ENCODE measurements at places on chromosomes 4 and X.

DNA sequence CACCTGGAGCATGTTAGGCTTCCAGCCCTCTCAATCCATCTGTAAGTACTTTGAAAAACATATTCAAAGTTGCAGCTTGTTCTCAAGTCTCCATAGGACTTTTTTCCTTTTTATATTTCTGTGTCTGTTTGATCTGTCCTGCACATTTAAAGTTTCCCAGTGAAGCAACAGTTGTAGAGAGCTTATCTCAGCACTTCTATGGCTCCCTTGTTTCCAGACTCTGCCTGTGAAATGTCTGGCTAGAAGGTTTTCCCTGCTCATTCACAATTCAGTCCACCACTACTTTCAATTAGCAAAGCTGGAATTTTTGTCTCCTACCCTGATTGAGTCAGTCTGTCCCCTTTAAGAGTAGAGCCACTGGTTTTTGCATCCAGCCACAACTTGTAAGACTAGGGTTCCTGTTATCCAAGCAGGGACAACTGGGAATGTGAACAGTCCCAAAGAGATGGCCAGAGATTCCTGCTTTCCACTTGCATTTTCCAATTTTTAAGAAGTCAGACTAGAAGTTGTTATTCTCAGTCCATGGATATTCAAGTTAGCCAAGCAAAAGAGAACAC is 116.1 kb downstream of the GASK1B start:
- DNase-seq: no peak

DNA sequence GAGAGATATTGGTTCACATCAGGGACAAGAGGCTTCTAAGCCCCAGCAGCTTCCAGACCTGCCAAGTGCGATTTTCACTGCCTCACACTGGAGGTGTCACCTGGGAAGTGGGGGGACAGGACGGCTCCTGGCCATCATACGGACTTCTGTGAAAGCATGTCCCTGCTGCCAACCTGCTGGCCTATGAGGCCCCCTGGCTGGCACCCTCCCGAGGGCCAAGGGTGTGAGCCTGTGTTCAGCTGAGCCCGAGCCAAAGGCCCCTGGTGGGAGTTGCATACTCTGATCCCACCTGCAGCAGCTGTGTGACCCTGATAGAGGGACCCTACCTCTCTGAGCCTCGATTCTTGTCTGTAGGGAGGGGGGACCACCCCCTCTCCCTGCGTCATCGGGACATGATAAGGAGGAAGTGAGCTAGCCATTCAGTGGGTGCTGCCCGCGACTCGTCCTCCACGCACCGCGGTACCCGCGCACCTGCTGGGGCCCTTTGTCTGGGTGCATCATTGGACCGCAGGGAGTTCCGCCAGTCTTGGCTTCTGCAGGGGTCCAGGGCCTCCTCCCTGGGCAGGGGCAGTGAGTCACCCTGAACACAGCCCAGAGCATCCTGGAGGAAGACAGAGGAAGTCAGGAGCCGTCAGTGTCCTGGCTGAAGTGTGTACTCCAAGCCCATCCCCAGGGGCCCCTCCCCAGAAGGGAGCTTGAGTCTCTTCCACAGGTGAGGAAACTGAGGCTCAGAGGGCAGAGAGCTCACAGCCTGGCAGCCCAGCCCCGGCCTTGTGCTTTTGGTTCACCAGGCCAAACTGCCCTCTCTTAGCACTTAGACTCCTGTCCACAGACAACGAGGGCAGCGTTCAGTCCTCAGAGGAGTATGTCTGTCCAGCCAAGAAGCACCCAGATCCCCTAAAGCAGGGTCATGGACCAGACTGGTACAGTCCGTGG is 24.1 kb downstream of the C4orf50 start:
- DNase-seq: no peak

GRCh38 chr4:147247579-147247978 is 233.3 kb upstream of the EDNRA start:
- DNase-seq: no peak

DNA sequence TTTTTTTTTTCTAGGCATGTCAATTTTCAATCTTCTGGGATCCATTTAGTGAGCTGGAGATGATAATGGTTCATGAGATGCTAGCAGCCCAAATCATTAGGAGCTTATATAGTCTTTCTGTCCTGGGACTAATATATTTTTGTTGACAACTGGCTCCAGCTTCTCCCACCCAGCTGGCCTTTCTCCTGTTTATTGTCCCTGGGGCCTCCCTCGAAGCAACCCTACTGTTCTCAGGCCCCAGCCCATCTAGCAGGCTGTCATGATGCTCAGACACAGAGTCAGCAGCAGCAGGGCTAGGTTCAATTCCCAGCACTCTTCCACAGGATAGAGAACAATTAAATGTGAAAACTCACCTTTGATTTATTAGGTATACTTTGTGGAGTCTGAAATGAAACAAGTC is 127.6 kb upstream of the MID1 start:
- no peak for DNase-seq

- DNase-seq: no peak
These were observed 102.4 kb upstream of the ZDHHC15 start for GRCh38 chrX:75625232-75625631.

- no peak for DNase-seq
These were observed 117.6 kb upstream of the GPR101 start for GRCh38 chrX:137151403-137151802.

DNA sequence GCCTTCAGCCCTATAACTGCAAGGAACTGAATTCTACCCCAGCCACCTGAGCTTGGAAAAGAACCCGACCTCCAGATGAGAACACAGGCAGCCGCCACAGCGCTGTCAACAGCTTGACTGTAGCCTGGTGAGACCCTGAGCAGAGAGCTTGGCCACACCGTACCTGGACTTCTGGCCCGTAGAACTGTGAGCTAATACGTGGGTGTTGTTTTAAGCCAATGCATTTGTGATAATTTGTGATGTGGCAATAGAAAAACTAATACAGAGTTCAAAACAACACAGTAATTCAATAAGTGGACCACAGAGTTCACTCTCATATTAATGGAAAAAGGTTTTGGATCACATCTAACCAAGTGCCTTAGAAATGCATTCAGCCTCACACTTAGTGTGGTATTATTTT is 96.6 kb upstream of the TBL1X start:
- no peak for DNase-seq

DNA sequence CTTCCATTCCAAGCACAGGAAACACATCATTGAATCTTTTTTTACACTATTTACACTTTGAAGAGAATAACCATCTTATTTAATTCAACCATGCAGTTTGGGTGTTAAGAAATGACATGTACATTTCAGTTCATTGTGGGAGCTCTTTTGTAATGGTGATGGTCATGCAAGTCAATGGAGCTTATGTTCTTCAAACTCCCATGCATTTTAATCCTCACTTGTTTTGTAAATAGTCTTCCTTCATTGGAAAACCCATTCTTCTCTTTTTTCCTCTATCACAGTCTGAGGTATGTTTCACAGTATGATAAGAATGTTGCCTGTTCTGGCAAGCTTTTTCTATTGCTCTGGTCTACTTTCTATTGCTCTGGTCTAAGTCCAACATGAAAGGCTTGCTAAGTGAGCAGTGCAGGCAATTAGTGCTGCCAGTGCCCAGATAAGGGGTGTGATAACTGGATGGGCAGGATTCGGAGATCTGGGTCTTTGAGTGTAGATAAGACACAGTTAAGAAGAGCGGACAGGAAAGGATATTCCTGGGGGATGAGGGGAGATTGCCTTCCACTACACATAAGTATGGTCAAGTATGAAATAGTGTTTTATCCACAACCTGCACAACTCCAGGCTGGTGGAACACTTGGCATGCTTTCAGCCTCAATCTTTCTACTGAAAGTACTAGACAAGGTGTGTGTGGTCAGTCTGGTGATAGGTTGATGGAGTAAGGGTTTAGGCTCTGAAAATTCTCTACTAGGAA is 17.1 kb downstream of the AFP start:
- no peak for DNase-seq

DNA sequence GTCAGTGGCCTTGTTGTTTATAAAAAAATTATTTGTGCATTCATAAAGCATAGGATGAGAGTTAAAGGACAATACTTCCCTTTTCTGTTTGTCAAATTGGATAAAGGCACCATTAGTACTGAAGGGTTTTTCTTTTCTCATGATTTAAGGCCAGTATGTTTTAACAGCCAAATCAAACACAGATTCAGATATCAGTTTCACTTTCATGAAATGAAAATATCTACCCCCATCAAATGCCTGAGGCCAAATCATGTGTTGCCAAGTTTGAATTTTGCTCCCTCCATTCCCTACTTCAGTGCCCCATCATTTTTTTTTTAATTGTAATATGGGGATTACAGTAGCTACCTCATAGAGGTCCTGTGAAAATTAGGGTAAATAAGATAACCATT is 745.9 kb downstream of the RPA4 start:
- no peak for DNase-seq

- DNase-seq: no peak
These were observed 193.2 kb upstream of the LEF1 start for GRCh38 chr4:108361886-108362285.

GRCh38 chr4:186666750-186667149 is 56.9 kb downstream of the FAT1 start:
- DNase-seq: no peak

DNA sequence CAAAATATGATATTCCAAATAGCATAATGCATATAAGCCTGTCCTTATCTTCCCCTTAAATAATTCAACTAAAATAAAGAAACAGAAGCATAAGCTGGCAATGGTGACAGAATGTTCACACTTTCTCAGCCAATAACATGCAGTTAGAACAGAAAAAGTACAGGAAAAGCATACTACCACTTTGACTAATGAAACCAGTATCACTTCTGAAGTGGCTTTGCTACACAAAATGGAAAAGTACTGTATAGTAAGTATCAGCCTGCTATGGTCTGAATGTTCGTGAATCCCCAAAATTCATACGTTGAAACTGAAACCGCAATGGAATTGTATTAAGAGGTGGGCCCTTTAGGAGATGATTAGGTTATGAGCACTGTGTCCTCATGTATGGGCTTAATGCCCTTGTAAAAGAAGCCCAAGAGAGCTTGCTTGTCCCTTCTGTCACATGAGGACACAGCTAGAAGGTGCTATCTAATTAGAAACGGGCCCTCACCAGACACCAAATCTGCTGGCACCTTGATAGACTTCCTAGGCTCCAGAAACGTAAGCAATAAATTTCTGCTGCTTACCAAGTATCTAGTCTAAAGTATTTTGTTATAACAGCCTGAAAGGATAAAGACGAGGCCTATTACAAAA is 102.6 kb downstream of the PRDM5 start:
- DNase-seq: no peak

- no peak for DNase-seq
These were observed 15.3 kb downstream of the PHEX start for GRCh38 chrX:22047468-22047867.

- DNase-seq: no peak
These were observed 60.2 kb upstream of the HS3ST1 start for GRCh38 chr4:11488657-11489452.

GRCh38 chr4:143306788-143307187 is 29.9 kb upstream of the GAB1 start:
- no peak for DNase-seq

Data from activated CD8-positive, alpha-beta memory T cell treated with anti-CD3 and anti-CD28 coated beads for 1 hour (primary cell).